ENCODE measurements at places on chromosomes 16 and 17. TPM values are rescaled to one million over a fixed set of nuclear protein-coding genes. Genes with fewer than 3 reads are reported as not detected.
A peak's percentile ranks its signal among the peaks of the same experiment; 100 is the strongest.

NPIPA2 gene
- 3.1 TPM for total RNA-seq

CRISPLD2 gene
- 0.51 TPM for total RNA-seq

RAB34 gene
- total RNA-seq = 10.4 TPM

CHST5 gene
- 0.82 TPM for total RNA-seq

DNA sequence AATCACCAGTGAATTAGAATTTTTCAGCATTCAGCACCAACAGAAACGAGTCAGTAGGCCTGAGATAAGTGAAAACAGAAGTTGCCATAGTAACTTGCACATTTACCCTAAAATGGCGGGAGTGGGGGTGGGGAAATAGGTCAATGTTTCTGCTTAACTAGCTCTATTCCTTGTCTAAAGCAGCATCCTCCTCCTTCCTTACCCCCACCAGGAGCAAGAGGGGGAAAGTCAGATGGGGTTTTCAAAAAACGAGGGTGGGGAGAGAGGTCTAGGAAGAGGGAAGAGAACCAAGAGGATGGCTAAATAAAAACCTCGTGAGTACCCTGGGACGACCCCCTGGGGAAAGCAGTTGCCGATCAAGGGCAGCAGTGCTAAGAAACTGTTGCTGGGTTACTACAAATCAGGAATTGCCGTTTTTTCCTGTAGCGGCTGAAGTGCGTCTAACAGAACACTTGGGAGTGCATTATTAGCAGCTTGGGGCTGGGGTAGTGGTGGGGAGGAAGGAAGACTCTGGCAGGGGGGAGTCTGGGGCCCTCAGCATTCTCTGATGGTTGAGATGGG is 34.4 kb upstream of the MNT start:
- H3K4me3 ChIP-seq = no peak overlapping the region
- no peak overlapping the region for H3K27ac ChIP-seq
- no peak for DNase-seq
- H3K4me1 ChIP-seq = peaks cover 9% of the 10 kb centered on the region
- H3K27me3 ChIP-seq = no peaks in the 10 kb centered on the region

GRCh38 chr17:67678414-67678813 is 39.3 kb upstream of the NOL11 start:
- H3K27ac ChIP-seq = no peak overlapping the region
- no peak overlapping the region for H3K4me3 ChIP-seq
- no peaks in the 10 kb centered on the region for H3K27me3 ChIP-seq

DNA sequence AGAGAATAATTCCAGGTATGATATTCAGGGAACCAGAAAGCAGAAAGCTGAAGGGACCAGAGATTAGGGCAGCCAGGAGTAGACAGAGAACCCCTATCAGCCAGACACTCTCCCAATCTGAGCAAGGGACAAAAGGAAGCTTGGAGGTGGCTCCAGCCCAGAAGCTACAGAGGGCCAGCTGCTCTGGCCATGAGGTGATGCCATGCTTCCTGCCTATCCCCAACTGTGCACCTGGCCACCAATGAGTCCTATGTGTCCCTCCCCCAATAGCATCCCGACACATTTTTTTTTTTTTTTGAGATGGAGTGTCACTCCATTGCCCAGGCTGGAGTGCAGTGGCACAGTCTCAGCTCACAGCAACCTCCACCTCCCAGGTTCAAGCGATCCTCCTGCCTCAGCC is 30.0 kb downstream of the NSMCE1 start:
- H3K36me3 ChIP-seq = no peaks in the 10 kb centered on the region
- H3K27me3 ChIP-seq = no peaks in the 10 kb centered on the region
- H3K4me3 ChIP-seq = peak overlapping the region; percentile 66
- peaks cover 85% of the 10 kb centered on the region for H3K4me1 ChIP-seq
- no peak for DNase-seq

DNA sequence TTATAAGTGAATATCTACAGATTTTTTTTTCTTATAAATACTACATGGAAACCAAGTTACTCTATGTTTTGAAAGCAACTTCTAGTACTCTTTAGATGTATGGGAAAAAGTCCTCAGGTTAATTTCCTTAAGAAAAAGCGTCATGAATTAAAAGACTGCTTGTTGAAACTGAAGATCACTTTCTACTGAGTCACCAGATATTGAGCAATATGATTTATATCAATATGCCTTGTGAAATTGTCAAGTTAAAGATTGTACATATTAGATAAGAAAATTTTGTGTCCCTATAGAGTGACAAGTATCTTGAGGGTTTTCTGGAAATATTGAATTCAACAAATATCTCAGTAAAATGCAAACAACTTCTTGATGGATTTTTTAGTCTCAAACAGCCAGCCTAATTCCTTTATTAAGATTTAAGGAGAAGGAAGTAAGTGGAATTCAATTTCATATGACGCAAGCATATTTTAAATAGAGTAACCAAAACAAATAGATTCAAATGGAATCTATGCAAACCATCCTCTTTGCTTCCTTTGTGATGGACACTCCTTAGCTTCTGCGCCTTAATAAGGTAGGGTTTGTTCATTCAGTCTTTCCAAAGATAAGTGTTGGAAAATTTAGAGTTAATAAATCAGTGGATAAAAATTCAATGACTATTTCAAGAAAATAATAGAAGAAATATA is 16.6 kb downstream of the KRT12 start:
- no peaks in the 10 kb centered on the region for H3K36me3 ChIP-seq
- no peak overlapping the region for H3K4me3 ChIP-seq
- H3K27ac ChIP-seq = no peak overlapping the region

- peak; percentile 65 for DNase-seq
- no peaks in the 10 kb centered on the region for H3K27me3 ChIP-seq
- no peaks in the 10 kb centered on the region for H3K4me1 ChIP-seq
- no peak within 1 kb of the TSS for H3K4me3 ChIP-seq
- H3K36me3 ChIP-seq = peaks cover 3% of the 10 kb centered on the region
Observed at GRCh38 chr17:7888184-7888920, at the start of gene CHD3. Gene CHD3 (plus strand): TSS chr17:7888789. CDS start chr17:7889001, 212 bp downstream.

- H3K36me3 ChIP-seq = no peaks in the 10 kb centered on the region
- no peak for DNase-seq
- H3K27ac ChIP-seq = no peak overlapping the region
- H3K27me3 ChIP-seq = no peaks in the 10 kb centered on the region
Observed at GRCh38 chr17:51064061-51064735, 56.5 kb downstream of the SPAG9 start.

- H3K27me3 ChIP-seq = no peaks in the 10 kb centered on the region
- no peaks in the 10 kb centered on the region for H3K36me3 ChIP-seq
- no peak overlapping the region for H3K27ac ChIP-seq
- no peak for DNase-seq
Observed at GRCh38 chr16:88130681-88131080, 179.4 kb downstream of the BANP start.

GRCh38 chr16:26334218-26335111 is 642.7 kb downstream of the HS3ST4 start:
- peaks cover 6% of the 10 kb centered on the region for H3K4me1 ChIP-seq
- DNase-seq = no peak
- H3K4me3 ChIP-seq = no peak overlapping the region
- peaks cover 20% of the 10 kb centered on the region for H3K27me3 ChIP-seq
- H3K36me3 ChIP-seq = no peaks in the 10 kb centered on the region

DNA sequence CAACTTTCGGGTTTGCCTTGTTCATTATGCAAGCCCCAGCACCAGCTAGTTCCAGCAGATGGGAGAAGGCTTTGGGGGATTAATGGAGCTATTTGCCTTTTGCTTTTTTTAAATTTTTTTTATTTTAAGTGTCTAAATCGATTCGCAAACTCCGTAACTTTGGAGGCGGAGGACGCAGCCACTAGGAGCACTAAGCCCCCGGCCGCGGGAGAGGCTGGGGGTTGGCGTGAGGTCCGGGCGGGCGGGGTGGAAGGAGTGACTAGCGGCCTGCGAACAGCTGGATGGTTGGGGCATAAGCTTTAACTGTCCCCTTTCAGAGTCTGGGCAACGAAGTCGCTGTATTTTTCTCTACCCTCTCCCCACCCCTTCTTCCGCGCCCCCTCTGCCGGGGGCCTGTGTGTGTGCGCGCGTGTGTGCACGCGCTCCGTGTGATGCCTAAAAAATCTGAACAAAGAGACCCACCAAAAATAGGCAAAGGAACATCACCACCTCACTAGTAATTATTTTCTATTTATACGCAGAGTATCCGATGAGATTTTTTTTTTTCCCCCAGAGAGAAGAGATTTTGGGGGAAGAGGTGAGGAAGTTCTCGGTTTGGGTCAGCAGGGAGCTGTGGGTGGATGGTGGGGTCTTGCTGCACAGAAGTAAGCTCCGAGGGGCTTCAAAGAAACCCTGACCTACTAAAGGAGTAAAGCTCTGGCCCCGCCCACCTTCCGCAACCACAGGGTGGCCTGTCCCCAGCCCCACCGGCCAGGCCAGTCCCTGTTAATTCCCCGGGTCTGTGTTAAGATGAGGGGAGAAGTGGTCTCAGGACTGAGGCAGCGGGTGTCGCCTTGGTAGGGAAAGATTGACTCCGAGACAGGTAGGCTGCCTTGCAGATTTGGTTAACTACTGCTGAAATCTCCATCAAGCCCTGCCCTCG is 2.3 kb downstream of the SHISA9 start:
- no peak for DNase-seq
- no peak overlapping the region for H3K27ac ChIP-seq
- H3K4me1 ChIP-seq = no peaks in the 10 kb centered on the region
- peak overlapping the region; percentile 70 for H3K4me3 ChIP-seq

DNA sequence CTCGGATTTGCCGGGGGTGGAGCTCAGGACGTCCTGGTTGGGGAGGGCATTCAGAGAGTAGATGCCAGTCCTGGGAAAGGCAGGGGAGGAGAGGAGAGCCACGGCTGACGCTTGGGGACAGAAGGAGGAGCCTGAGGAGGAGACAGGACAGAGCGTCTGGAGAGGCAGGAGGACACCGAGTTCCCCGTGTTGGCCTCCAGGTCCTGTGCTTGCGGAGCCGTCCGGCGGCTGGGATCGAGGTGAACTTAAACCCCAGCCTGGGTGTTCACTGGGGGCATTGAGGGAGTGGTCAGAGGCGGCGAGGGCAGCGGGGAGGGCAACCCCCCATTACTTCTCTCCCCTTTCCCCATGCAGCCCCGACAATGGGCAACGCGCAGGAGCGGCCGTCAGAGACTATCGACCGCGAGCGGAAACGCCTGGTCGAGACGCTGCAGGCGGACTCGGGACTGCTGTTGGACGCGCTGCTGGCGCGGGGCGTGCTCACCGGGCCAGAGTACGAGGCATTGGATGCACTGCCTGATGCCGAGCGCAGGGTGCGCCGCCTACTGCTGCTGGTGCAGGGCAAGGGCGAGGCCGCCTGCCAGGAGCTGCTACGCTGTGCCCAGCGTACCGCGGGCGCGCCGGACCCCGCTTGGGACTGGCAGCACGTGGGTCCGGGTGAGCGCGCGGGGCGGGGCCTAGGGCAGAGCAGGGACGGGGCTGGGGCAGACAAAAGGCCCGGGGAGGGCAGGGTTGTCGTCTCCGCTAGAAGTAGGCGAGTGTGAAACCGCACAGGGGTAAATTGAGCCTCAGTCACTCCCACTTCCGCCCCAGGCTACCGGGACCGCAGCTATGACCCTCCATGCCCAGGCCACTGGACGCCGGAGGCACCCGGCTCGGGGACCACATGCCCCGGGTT is 3.7 kb downstream of the NOL3 start:
- H3K4me3 ChIP-seq = peak overlapping the region; percentile 92
- H3K36me3 ChIP-seq = no peaks in the 10 kb centered on the region
- peak; percentile 72 for DNase-seq
- H3K27me3 ChIP-seq = peaks cover 80% of the 10 kb centered on the region
- H3K27ac ChIP-seq = no peak overlapping the region

GRCh38 chr16:83713597-83713996 is 94.2 kb upstream of the HSBP1 start:
- no peak overlapping the region for H3K4me3 ChIP-seq
- H3K36me3 ChIP-seq = no peaks in the 10 kb centered on the region
- no peaks in the 10 kb centered on the region for H3K27me3 ChIP-seq
- H3K27ac ChIP-seq = no peak overlapping the region
- H3K4me1 ChIP-seq = peaks cover under 1% of the 10 kb centered on the region
- no peak for DNase-seq

- no peak for DNase-seq
- H3K4me3 ChIP-seq = peak overlapping the region; percentile 63
- no peak overlapping the region for H3K27ac ChIP-seq
- peaks cover 8% of the 10 kb centered on the region for H3K27me3 ChIP-seq
Observed at GRCh38 chr17:65711671-65712276, 150.3 kb upstream of the AXIN2 start.
